ENCODE measurements at places on chromosomes 16 and 17. TPM values are rescaled to one million over a fixed set of nuclear protein-coding genes. Genes with fewer than 3 reads are reported as not detected.

DNA sequence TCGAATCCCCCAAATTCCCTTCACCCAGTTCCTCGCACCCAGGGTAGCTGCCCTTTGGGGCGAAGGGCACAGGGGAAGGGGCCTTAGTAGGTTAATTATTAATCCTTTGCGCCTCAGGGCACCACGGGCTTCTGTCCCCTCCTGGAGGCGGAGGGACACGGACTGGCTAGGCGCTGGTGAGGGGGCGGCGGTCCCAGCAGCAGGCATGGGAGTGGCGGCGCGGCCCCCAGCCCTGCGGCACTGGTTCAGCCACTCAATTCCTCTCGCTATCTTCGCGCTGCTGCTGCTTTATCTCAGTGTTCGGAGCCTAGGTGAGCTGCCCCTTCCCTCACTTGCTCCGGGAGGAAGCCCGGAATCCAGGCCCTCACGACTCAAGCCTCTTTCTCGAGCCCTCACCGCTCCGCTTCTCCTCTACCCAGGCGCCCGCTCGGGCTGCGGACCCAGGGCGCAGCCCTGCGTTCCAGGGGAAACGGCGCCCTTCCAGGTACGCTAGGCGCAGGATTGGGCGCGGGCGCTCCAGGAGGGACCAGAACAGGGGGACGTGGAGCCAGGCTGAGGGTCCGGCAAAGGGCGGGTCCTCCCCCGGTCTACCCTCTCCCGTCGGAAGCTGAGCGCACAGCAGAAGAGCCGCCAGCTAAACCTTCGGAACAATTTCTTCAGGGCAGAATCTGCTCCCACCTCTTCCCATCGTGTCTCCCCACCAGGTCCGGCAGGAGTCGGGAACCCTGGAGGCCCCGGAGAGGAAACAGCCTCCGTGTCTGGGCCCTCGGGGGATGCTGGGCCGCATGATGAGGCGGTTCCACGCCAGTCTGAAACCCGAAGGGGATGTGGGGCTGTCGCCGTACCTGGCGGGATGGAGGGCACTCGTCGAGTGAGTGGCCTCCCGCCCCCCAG, at the start of gene GLTPD2:
GLTPD2 (plus strand) TSS at position 158 of the 894 bp plus-strand sequence; CDS start at position 206, 48 bp downstream.
- no peak for DNase-seq

The TCAP gene
- total RNA-seq, result 0.07 TPM

DNA sequence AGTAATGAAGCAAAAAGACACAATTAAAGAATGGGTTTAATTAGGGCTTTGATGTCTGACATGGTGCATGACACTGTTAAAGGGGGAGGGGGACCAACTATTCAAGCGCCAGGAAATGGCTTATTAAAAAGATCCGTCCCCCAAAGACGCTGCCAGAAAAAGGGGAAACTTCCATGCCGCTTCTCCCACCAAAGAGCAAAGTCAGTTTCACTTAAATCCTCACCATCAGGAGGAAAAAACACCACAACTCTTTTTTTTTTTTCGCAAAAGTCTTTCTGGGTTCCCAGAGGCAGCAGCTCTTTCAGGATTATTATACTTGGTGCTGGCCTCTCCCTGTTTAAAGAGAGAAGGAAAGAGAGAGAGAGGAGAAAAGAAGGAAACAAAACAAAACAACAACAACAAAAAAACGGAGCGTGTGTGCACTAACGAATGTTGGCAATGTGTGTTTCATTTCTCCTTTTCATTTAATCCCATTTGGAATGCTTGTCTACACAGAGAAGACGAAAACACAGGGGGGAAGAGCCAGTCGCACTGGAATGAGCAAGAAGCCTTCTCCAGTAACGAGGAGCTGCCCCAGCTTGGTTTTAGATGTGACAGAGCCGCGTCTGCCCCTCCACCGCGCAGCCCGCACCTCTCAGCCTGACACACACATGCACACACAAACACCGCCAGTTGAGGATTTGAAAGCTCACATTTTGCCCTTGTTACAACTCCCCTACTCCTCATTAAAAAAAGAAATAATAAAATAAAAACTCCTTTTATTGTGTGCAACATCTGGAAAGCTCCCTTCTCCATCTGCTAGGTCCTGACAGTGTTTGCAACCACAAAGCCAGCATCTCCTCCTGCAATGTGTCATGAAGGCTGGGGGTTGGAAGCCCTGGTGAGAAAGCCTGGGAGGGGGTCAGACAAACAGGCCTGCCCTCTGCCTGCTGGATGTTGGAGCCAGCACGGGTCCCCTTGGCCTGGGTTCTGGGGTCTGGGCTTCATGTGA, 32.7 kb upstream of the AXIN2 start:
- no peak for DNase-seq

The ADAMTS18 gene
- 5.5 TPM for total RNA-seq

The RHOT1 gene
- total RNA-seq, result 35.6 TPM

- DNase-seq, result no peak
Observed at GRCh38 chr16:2243031-2243528, 6.8 kb downstream of the DNASE1L2 start.

- DNase-seq, result no peak
Observed at GRCh38 chr17:51365090-51365489, 104.7 kb downstream of the UTP18 start.

GRCh38 chr17:48261297-48261880, 153.8 kb downstream of the SNX11 start:
- no peak for DNase-seq

GRCh38 chr16:24700549-24701392, 28.7 kb upstream of the TNRC6A start:
- peak; percentile 94 for DNase-seq

DNA sequence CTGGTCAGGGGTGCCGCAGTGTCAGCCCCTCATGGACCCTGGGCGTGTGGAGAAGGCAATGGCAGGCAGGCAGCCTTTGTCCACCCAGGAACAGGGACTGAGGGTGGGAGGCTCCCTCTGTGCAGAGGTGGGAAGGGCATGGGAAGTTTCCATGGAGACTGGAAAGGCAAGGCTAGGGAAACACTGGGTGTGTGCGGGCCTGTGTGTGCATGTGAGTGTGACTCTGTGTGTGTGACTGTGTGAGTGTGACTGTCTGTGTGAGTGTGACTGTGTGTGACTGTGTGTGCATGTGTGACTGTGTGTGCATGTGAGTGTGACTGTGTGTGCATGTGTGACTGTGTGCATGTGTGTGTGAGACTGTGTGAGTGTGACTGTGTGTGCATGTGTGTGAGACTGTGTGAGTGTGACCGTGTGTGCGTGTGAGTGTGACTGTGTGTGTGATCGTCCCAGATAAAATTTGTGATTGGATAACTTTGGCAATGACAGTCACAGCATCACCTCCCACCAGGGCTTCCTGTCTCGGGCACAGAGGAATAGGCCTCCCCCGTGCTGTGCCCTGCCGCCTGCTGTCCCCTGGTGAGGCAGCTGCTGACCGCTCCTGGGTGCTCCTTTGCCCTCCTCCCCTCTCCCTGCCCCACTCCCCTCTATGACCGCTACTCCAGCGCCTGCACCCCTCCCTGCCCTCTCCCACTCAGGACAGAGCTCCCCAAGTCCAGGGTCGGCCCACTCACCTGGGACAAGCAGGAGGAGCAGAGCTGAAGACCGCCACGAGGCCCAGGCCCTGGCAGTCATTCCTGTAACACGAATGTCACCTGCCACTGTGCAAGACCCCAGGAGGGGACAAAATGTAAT, 698 bp downstream of the CD300C start:
- DNase-seq, result no peak

GRCh38 chr17:79645777-79646088, 34.9 kb upstream of the RBFOX3 start:
- DNase-seq, result no peak

DNA sequence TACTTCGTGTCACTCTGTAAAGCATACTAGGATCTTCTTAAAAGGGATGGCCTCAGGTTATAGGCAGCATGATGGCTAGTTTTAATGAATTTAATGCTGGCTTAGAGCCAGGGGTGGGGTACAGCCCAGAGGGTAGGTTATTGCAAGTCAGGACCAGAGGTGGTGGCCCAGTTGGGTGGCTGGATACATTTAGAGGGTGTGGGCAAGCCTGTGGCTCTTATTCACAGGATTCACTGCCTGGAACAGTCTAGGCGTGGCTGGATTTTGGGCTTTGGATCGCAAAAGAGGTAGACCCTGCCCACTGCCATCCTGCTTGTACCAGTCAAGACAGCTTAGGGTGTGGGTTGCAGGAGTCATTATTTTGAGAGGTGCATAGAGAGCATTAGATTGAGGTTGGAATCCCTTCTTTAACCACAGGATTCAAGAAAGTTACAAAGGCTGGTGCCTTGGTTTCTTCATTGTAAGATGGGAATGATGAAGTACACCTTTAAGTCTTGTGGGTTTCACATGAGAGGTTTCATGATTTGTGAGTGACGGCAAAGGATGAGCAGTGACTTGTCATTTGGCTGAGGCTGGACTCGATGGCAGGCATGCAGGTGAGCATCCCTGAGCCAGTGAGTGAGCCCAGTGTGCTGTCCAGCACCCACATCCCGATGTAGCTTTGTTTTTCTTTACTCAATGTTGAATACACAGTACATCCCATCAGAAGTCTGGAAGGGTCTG, 85.2 kb downstream of the KSR1 start:
- DNase-seq, result no peak

DNA sequence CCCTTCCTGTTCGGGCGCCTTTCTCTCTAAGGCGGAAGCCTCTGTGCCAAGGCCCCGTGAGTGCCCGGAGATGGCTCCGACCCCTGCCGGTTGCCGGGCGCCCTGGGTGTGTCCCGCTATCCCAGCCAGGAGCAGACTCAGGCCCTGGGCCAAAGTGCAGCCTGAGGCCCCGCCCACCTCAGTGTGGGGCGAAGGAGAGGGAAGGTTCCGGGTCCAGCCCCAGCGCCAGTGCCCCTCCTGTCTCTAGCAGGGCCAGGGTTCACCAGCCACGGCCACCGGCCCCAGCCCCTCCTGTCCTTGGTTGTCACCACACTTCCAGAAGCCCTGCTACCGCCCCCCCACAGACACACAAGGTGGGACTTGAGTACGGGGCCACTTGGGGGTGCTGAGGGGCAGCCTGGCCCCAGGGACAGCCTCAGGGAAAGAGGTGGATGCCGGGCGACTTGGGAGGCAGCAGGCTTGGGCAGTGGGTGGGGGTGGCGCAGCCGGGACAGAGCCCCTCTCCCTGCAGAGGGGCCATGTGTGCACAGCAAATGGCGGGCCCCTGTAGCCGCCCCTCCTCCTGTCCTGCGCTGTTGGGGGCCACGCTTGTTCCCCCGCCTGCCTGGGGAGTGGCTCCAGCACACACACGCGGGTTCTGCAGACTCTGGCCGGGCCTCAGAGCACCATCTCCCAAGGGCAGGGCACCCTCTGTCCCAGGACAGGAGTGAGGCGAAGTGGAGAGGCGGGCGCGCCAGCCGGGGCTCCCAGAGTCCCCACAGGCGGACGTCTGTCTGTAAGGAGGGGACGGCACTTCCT, 6.0 kb downstream of the C1QTNF8 start:
- no peak for DNase-seq

The RNF227 gene
- 1.2 TPM for total RNA-seq

- DNase-seq, result no peak
Observed at GRCh38 chr17:34723875-34724274, 144.5 kb downstream of the TMEM132E start.

DNA sequence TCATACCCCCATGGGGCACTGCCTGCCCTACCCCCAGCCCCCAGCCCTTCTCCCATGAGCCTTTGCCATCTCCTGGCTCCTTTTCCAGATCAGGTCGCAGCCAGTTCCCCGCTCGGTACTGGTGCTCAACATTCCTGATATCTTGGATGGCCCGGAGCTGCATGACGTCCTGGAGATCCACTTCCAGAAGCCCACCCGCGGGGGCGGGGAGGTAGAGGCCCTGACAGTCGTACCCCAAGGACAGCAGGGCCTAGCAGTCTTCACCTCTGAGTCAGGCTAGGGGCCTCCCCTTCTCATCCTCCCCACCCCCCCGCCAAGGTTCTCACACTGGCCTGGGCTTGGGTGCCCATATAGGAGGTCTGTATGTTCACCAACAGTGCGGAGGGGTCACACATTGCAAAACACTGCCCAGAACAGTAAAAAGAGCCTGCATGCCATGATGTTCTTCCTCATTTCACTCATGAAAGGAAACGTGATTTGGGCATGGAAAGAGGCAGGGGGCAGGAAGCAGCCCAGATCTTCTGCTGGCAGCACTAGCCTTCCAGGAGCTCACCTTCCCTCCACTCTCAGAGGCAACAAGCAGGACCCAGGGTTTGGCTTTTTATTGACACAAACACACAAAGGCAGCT, 7.5 kb downstream of the IFI35 start:
- DNase-seq, result no peak

The RAB26 gene
- 0.46 TPM for total RNA-seq

DNA sequence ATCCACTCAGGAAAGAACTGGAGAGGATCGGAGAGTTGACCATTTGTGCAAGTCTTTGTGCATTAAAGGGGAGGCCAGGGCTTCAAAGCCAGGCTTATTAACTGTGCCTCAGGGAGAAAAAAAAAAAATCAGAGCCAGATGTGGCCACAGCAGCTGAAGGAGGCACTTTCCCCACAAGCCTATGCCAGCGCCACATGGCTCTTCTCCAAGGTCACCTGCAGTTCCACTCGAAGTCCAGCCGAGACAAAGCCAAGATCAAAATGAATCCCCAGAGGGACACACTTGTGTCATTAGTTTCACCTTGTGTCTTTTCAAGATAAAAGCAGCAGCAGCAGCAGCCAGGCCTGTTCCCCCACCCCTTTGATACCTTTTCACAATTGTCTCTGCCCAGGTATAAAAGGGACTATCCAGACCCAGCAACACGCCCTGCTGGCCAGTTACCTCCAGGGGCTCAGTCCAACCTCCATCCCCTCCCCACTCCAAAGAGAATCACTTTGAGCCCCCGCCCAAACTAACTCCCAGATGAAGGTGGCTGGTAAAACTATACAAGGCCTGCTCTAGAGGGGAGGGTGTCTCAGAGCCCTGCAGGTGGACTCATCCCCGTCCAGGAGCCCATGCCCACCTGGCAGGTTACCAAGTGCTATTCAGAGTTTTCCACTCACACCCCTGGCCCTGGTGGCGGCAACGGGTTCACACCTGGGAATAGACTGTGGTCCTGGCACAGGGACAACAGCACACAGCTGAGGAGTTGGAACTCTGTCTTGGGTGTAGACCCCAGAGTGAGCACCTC, 29.2 kb downstream of the AXIN2 start:
- DNase-seq, result no peak

DNA sequence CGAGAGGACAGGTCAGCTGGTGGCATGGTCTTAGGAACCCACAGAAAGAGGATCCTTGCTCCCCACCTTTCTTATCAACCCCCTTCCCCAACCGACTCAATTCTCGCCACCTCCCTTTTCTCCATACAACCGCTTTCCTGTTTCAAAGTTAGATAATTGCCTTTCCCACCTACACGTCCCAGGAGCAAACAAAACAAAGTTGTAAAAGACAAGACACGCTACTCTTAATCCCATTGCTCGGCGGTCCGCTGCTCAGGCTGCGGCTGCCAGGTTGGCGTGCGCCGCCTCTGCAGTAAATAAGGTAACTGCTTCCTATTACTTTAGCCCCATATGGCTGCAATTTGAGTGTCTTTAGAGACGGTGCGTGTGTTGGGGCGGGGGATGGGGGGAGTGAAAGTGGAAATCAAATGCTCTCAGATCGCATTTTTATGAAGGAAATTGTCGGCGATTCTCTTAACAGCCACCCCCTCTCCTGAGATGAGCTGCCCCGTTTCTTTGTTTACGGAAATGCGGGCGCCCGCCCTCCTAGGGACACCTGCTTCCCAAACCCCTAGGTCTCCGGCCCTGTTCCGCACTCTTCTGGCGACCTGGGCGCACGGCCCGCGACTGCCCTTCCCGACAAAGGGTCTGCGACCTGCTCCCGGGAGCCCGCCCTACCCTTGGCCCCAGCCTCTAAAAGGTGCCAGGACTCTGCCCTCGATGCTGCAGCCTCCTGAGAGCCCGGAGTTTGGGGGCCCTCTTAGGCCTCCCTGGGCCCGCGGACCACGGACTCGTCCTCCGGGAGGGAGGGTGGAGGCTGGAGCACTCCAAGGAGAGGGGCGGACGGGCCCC, 3.7 kb upstream of the CBX8 start:
- no peak for DNase-seq

GRCh38 chr17:76588182-76588581, 2.5 kb upstream of the ST6GALNAC2 start:
- no peak for DNase-seq

The SLC12A3 gene
- not detected for total RNA-seq
